ENCODE measurements at places on chromosomes 4 and X.

DNA sequence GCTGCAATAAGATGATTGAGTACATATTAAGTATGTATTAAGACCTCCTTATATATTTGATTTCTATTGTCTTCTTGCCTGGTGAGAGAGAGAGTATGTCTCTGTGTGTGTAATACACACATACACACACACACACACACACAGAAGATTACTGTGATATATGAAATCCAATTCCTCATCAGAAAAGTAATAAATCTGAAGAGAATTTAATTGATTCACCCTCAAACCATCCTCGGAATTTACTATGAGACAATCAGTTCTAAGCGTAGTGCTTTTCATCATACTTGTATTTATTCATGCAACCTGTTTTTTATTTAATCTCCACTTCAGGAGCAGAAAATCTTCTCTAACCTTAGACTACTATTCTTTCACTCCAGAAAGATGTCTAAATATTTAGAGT lies 62.3 kb upstream of the TLL1 start:
- DNase-seq = no peak

DNA sequence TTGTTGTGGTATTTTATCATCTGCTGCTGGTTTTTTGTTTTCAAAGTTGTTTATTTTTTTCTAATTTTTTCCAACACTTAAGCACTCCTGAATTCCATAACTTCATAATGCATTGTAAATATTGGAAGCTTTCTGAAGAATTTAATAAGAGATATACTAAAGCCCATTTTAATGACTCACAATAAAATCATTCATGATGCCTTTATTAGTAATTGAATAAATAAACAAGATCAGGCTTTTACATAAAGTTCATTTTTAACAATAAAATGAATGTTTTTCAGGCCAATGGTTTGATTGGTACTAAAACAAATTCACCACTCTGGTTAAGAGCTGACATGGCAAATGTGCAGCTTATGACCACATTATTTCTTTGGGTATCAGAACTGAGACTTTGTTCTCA lies 408.2 kb upstream of the SMIM31 start:
- no peak for DNase-seq

DNA sequence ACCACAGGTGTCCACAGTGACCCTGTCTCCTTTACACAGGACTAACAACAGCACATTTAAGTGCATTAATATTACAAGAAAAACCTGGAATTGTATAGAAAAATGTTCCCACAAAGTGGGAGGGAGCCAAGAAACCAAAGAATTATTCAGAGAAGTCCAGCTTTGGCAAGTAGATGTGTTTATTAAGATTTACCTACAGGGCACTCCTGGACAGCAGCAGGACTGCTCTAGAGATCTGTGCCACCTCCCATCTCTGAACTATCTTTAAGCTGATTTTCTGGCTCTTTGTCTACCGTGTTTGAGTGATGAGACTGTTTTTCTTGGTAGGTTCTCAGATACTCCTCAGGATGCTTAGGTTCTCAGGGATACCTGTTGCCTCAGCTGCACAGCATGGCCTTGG lies 38.3 kb upstream of the HPSE start:
- no peak for DNase-seq

GRCh38 chr4:168673476-168673875 lies 176.6 kb downstream of the PALLD start:
- DNase-seq = no peak

GRCh38 chrX:79263550-79263949 lies 103.6 kb downstream of the ITM2A start:
- DNase-seq = no peak

- no peak for DNase-seq
These were observed 103.6 kb downstream of the SORBS2 start for GRCh38 chr4:185708348-185708747.

DNA sequence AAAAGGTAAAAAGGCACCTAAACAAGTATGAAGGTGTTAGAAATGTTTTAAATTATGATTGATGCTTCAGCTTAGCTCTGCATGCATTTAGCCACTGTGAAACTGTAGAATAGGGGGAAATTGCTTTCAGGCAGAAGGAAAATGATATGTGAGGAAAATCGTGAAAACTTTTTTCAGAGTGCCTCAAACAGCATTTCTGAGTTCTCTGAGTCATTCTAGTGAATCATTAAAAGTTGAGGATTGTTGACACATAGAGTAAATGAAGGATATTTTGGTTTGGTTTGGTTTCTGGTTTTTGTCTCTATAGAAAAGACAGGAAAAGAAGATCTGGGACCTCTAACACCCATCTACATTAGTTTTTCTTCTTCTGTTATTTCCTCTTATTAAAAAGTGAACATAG lies 332.5 kb upstream of the TRAM1L1 start:
- DNase-seq = no peak

DNA sequence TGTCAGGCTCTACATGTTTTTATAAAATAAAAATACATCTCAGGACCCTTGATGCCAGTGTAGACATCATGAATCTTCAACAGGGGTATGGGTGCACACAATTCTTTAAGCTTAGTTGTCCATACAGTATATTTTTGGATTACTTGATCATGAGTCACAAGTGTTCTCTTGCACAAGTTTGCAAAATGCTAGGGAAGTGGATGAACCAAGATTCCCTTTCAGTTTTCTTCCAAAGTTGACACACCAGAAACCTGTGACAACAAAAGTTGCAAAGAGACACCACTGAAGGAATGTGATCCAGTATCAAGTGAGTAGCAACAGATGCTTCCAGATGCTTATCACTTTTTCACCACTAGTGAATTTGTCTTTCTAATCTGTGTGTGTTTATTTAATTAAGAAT lies 1021.2 kb downstream of the PCDH7 start:
- DNase-seq = no peak

DNA sequence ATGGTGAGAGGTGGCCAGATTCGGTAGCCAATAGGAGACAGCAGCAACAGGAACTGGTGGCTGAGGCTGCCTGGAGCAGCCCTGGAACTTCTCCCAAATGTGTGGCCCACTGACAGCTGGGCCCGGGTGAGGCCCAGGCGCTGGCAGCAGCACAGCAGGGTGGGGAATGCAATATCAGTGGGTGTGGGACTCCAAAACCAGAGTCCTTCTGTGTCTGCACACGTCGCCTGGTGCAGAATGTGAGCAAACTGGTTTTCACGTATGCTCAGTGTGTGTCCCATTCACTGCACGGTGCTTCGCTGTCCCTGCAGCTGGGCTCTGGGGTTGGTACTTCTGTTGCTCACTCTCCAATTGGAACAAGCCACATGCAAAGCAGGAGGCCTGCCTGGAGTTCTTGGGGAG lies 14.4 kb upstream of the CENPU start:
- no peak for DNase-seq

DNA sequence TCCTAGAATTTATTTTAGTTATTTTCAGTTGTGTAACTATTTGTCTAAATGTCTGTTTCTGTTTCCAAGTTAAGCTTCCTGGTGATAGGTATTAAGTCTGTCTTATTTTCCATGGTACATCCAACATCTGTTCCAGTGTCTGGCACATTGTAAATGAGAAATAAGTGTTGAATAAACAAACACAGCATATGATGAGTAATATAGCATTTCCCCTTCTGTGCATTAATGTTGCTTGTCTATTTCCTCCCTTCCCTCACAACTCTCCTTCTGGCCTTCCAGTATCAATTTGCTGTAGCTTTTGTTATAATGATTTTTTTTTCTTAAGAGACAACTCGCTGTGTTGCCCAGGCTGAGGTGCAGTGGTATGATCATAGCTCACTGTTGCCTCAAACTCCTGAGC lies 36.1 kb downstream of the COPS4 start:
- DNase-seq = no peak

DNA sequence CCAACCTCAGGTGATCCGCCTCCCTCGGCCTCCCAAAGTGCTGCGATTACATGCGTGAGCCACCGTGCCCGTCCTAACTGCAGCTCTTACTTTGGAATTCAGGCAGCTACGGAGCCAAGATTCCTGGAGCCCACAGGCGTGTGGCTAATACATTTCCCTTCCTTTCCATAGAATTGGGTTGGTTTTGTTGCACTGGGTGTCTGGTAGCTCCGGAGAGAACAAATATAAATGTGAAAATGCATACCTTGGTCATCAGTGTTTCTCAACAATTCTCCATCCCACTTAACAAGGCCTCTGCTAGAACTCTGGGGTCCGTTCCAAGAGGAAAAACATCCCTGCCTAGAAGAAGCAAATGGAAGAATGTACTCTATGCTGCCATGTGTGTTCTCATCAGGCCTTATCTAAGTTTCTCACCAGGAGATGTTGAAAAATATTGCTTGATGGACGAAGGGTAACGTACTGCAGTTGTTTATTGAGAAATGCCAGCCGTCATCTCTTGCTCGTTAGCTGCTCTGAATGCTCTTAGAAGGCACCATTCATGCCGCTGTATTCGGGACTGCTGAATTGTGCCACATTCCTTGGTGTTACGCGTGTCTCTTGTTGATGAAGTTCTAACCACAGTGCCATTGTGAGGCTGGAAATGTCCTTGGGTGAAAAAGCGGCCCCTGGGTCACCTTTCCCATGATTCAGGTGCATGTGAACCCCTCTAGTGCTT lies 50.5 kb upstream of the CD99 start:
- DNase-seq = no peak
